ENCODE measurements at places on chromosomes 5 and 9.
A peak's percentile ranks its signal among the peaks of the same experiment; 100 is the strongest.

- DNase-seq = no peak
Observed at GRCh38 chr9:35303567-35303966, 141.8 kb downstream of the UNC13B start.

GRCh38 chr5:133130387-133131118 is 78.7 kb downstream of the HSPA4 start:
- DNase-seq = peak; percentile 64

DNA sequence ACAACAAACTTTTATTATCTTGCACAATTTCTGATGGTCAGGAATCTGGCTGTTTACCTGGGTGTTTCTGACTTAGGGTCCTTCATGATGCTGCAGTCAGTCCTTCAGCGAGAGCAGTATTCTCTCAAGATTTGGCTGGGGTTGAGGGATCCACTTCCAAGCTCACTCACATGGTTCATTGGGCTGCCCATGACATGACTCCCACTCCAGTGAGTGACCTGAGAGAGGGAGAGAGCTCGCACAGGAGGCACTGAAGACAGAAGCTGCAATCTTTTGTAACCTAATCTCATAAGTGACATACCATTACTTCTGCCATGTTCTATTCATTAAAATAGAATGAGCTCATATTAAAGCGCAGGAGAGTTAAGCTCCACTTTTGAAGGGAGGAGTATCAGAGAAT is 212.6 kb downstream of the SPATA31D1 start:
- no peak for DNase-seq

GRCh38 chr5:151254556-151254955 is 1.6 kb downstream of the GM2A start:
- no peak for DNase-seq

GRCh38 chr5:34038390-34038789 is 4.6 kb downstream of the C1QTNF3 start:
- no peak for DNase-seq

DNA sequence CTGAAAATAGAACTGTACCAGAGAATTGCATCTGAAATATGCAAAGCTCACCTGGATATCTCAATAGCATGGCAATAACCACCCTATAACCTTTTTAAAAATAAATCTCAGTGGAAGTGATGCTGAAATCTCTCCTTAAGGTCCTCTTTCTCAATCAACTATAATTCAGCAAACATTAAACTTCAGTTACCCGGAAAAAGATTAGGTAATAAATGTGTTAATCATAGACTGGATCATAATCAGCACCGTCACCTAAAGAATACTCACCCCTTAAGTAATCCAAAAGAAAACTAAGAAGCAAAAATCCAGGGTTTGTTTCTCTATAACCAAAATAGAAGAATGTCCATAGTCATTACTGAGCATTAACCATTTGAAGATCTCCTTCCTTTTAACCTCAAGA is 44.3 kb upstream of the DENND4C start:
- no peak for DNase-seq

DNA sequence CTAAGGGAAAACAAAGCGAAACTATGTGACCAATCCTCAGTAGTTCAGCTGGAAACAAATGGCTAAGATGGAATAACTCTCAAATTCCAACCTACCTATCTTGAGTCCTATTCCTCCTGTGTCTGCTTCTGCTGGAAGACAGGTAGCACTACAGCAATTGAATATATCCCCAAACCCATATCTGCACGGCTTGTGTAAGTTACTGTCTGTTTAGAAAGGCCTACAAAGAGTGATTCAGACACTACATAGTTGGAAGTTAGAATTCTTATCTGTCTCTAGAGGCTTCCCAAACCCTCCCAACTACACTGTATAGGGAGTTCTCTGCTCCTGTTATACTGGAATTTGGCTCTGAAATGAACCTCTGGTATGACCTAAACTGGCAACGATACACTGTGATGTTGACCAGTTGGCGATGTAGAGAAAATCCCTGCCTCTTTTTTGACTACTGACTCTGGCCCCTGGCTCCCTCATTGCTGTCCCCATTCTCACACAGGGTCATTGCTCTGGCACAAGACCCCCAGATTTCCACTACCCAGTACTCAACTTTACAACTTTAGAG is 22.6 kb upstream of the NADK2 start:
- DNase-seq = no peak

- DNase-seq = no peak
Observed at GRCh38 chr9:2461892-2462291, 159.7 kb upstream of the VLDLR start.

DNA sequence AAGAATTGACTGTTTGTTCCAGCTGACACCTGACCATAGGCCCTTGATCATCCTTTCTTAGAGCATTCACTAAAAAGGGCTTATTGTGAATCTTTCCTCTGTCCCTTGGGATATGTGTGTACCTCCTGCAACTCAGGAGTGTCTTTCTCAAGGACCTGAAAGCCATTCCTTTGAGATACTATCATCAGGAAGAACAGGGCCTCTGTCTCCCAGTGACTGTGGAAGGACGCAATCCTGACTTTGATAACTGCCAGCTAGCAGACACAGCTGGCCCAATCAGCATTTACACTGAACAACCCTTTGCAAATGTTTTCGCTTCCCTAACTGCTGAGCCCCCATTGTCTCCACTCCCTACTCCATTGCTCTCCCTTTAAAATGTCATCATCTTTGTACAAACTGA is 144.4 kb downstream of the RMI1 start:
- DNase-seq = no peak

DNA sequence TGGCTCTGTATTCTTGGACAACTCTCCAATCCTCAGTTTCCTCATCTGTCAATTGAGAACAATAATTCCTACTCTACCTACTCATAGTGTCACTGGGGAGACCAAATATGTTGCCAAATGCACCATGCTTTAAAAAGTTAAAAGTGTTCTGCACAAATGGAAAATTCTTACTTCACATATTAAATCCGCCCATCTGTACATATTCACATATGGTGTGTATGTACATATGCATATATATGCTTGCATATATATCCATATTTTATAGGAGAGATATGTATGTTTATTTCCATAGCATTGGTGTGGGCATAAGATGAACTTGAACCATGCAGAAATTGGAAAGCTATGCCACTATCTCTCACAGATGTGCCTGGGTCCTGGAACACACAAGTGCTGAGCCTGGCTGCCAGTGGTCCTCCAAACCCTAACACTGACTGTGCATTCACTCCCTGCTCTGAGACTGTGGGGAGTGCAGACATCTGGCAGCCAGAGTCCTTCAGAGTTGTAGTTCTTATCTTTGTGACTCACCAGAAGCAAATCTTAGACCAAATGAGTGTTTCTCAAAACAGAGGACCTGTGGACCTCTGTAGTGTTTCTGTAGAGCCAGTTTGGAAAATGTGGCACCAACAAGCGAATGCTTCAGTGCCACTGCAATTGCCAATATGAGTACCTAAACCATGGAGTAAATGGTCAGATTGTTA is 168.7 kb downstream of the GRIA1 start:
- no peak for DNase-seq

GRCh38 chr9:124312290-124313265 is 54.8 kb downstream of the NEK6 start:
- no peak for DNase-seq

DNA sequence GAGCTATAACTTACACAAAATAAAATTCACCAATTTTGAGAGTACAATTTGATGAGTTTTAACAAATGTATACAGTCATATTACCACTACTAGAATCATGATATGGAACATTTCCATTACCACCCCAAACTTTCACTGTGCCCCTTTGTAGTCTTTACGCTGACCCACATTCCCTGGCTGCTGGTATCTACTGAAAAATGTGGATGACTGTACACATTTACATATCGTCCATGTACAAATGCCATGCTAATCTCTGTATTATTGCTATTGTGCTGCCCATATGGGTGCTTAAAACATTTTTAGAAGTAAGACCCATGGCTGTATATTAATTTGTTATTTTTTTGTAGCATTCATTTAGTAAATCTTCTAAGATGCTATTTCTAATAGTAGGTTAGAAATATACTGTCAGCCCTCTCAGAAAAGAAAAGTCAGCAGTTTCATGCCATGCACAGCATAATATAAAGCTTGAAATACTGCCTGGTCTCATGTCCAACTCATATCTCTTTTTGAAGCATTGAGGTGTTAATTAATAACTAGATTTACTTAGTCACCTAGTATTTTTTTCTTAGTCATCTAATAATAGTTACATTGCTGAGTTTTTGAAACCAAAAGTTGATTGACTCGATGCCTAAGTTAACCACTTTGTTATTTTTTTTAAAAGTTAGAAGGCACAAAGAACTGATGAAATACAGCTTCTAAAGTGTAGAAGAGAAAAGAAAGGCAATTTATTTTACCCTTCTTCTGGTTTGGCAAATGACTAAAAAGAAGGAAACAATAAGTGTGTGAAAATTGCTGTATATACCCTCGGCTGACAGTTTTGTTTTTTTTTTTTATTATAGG is 188.3 kb upstream of the MEF2C start:
- DNase-seq = no peak

DNA sequence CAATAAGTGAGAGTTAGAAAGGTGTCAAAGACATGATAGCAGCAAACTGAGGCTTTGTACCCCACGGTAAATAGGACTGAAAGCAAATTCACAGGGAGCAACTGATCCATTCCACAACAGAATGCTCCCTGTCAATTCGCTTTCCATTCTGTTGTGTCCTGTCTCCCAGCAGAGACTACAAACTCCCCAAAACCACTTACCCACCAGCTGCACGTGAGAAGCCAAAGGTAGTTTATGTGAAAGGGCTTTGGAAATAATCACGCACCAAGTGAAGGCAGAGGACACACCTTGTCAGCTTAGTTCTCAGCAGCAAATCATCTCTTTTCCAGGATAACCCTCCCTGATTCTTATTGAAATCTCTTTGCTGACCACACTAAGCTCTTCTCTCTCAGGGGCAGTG is 46.6 kb upstream of the IL17B start:
- DNase-seq = no peak

DNA sequence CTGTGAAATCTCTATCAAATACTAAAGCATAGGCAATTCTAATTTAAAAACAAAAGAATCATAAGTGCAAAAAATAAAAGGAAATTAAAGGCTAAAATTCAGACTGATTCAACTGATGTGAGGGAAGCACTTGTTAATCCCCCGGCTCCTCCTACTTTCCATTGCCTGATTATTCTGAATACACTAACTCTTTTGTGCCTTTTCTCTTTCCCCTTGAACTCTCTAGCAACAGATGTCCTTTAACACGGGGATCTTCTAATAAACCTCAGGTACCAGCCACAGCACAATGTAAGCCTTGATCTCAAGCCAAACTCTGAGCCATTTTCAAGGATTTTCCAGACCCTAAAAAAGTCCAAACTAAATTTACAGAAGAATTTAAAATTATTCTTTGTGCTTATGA is 61.5 kb downstream of the KCNV2 start:
- no peak for DNase-seq

DNA sequence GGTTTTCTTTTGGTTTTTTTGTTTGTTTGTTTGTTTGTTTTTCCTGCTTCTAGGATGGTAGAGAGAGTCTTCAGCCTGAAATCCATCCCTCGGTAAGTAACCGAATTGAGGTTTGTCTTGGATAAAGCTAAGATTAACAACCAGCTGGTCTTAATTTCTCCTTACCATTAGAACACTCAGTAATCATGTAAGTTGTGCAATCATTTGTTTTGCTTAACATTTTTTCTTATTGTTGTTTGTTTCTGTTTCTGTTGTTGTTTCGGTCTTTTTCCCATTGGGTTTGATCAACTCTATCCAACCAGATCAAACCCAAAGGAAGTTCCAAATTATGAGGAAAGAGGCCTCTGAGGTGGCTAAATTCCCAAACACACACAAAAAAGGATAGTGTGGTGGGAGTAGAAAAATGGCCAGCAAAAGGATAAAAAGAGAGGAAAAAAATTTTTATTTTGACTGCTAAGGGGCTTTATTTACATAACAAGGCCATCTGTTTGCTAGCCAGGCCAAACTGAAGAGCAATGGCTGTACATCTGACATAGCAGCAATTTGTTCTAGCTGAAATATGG is 49.6 kb upstream of the ANKRD31 start:
- DNase-seq = no peak

GRCh38 chr5:170075696-170076095 is 30.0 kb upstream of the FOXI1 start:
- DNase-seq = peak; percentile 27

GRCh38 chr9:133932633-133933032 is 59.5 kb downstream of the VAV2 start:
- DNase-seq = no peak

- peak; percentile 90 for DNase-seq
Observed at GRCh38 chr5:138449501-138450239, 10.8 kb downstream of the REEP2 start.

- peak; percentile 89 for DNase-seq
Observed at GRCh38 chr5:179818746-179819295, 1.9 kb upstream of the SQSTM1 start.

- no peak for DNase-seq
Observed at GRCh38 chr9:112487799-112488340, 1.2 kb downstream of the KIAA1958 start.

- no peak for DNase-seq
Observed at GRCh38 chr9:34630402-34631154, 1.7 kb upstream of the ARID3C start.

GRCh38 chr5:76942581-76942980 is 10.3 kb upstream of the CRHBP start:
- no peak for DNase-seq

GRCh38 chr5:124669300-124669648 is 77.2 kb downstream of the ZNF608 start:
- DNase-seq = no peak

DNA sequence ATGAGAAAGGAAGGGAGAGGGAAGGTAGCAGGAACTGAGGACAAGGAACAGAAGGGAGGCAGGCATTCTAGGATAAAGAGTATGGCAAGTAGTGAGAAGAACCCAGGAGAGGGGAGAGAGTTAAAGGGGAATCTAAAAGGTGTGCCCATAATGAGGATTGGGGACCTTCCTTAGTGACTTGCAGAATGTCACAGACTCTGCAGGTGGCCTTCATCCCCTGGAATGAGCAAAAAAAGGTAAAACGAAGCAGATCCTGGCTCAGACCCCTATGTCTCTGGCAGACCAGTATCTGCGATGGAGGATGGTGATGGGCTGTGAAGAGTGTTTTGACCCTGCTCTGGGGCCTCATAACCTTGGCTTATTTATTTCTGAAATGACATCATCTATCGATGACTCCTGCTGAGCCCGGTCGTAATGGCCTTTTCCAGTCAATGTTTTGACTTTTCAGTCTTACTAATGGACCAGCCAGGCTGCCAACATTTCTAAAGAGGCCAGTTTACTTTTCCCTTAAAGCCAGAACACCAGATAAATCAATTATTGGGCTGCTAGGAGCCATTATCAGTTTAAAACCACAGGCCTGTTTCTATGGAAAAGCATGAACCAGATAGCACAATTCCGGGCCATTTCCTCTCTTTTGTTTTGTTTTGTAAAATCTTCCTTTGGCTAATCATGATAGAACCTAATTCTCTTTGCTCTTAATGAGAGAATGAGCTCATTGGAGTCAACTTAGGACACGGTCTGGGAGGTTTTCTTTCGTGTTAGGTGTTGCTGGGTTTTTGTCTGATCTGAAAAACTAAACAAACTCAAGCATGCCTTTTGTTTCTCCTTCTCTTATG is 3.1 kb downstream of the TMOD1 start:
- DNase-seq = no peak

GRCh38 chr5:170752257-170753215 is 31.0 kb upstream of the GABRP start:
- DNase-seq = peak; percentile 41

Data from lung (tissue), 17 donors.